Dorsolateral prefrontal cortex (tissue), 122 donors: ENCODE measurements at places on chromosomes 7 and 10.

GRCh38 chr7:27684491-27684890 is 21.8 kb upstream of the HIBADH start:
- DNase-seq = no peak

GRCh38 chr10:102230861-102231356 is 4.8 kb downstream of the ELOVL3 start:
- DNase-seq = no peak

- no peak for DNase-seq
These were observed 5.2 kb downstream of the KAT6B start for GRCh38 chr10:74831518-74832120.

GRCh38 chr7:92992483-92992882 is 125.3 kb downstream of the SAMD9 start:
- no peak for DNase-seq

GRCh38 chr10:73433538-73433867 is at the start of gene MSS51:
MSS51 (minus strand) TSS chr10:73433561; CDS start chr10:73428284, 5,277 bp downstream.
- DNase-seq = no peak

GRCh38 chr7:150374026-150374425 is 5.1 kb upstream of the ZNF775 start:
- DNase-seq = no peak

- no peak for DNase-seq
These were observed 38.1 kb downstream of the KIAA1549 start for GRCh38 chr7:138943061-138943460.

DNA sequence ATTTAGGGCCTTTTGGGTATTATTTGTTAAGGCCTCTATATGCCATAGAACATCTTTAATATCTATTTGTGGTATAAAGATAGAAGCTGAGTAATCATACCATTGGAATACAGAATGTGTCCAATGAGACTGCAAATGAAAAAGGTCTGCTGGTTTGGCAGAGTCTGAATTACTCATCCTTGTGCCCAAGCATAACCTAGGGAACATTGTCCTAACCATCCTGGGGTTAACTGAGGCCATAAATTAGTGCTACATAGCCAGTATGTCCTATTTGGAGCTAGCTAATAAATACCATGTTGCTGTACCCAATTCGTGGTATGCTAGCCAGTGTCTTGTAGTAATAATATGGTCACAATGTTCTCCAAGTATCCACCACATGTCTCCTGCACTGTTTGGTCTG is 117.1 kb downstream of the ANKRD26 start:
- no peak for DNase-seq

- no peak for DNase-seq
These were observed 8.9 kb downstream of the FGF8 start for GRCh38 chr10:101766753-101767599.

DNA sequence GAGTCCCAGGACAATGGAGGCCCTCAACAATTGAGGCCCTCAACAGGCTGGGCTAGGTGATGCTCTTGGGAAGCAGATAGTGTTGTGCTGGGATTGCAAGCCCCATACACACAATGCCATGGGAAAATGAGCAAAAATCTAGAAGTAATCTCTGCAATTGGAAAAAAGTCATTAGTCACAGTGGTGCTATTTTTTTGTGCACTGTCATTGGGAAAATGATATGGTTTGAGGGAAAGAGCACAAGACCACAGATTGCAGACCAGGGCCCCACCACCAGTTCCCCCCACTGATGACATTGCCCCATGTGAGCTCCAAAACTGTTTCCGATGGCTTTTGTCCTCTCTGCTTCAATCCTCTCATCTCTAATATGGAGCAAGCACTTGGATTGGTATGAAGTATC is 1.9 kb downstream of the KCTD7 start:
- DNase-seq = no peak

DNA sequence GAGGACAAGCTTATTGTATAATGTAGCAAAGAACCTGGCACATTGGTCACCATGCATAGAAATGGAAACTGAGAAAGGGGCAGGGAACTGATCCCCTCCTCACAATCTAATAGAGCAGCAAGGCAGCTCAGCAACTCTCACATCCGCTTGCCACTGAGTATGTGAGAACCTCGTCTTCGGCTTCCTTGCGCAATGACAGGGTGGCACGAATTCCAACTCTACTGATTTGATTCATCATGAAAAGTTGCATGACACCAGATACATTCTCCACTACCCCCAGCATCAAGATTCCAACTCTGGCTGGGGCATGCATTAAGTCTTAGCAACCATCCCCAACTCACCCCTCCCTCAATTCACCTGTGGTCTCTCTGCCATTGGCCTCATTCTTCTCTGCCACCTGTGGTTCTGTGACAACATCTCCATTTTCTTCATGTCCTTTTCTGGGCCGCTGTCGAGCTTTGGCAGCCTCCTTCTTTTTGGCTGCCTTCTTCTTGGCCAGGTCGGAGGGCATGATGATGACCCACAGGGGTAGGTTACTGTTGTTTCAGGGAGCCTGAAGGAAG is 976 bp downstream of the ABCF2 start:
- no peak for DNase-seq

DNA sequence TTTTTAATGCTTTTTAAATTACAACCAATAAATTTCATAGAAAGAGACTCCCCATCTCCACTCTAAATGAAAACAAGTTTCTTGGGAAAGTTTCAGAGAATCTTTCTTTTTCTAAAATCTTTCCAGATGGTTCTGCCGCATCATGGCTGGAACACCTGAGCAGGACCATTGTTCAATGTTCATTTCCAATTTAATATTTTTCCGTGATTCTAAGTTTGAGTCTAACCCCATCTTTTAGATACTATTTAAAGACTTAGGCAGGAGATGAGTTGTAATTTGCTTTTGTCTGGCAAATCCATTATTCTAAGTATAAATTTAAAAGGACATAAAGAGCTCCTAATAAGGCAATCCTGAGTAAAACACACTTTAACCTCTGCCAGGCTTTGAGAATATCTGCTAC is 325.2 kb downstream of the BICC1 start:
- DNase-seq = no peak

- peak; percentile 84 for DNase-seq
These were observed at the start of gene FIGNL1 for GRCh38 chr7:50449881-50450589. FIGNL1 (minus strand) TSS chr7:50450350; CDS start chr7:50447287, 3,063 bp downstream.

GRCh38 chr10:73771722-73772280 is 10.0 kb upstream of the CHCHD1 start:
- DNase-seq = no peak
